ENCODE measurements at places on chromosomes 7 and 10. TPM values are rescaled to one million over a fixed set of nuclear protein-coding genes. Genes with fewer than 3 reads are reported as not detected.

Gene CUZD1
- total RNA-seq, result 1.6 TPM

Gene EMX2
- total RNA-seq, result not detected

Gene MAPK8
- total RNA-seq, result 57.7 TPM

Gene FAM25C
- not detected for total RNA-seq

Gene FGFBP3
- 1.6 TPM for total RNA-seq

Gene PTN
- not detected for total RNA-seq

All from NCI-H460 (cell line).